ENCODE measurements at places on chromosomes 4 and X.

- peak; percentile 83 for DNase-seq
Measured at GRCh38 chr4:153137159-153137558, 67.1 kb upstream of the TRIM2 start.

- DNase-seq = no peak
Measured at GRCh38 chrX:123993904-123994635, 32.6 kb downstream of the STAG2 start.

- no peak for DNase-seq
Measured at GRCh38 chr4:140154572-140154891, 548 bp upstream of the MAML3 start.

DNA sequence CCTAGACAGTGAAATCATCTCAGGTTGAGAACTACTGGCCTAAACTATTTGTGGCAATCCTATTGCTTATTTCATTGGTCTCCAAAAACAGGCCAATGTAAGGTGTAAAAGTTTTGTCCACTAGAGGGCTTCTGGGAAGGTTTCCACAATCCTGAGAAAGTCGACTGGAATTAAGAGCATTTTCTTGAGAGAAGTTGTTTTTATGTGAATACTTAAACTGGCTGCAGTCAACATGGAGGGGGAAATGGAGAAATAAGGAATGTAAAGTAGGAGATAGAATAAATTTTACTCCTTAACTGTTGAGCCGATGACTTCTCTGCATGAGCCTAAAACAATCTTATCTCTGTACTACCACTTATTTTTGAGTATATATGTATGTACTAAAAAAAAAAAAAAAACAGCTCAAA, 11.0 kb upstream of the EIF4E start:
- peak; percentile 79 for DNase-seq

GRCh38 chrX:14420841-14421240, 108.5 kb upstream of the GLRA2 start:
- no peak for DNase-seq
